ENCODE measurements at places on chromosomes 5 and 9.

DNA sequence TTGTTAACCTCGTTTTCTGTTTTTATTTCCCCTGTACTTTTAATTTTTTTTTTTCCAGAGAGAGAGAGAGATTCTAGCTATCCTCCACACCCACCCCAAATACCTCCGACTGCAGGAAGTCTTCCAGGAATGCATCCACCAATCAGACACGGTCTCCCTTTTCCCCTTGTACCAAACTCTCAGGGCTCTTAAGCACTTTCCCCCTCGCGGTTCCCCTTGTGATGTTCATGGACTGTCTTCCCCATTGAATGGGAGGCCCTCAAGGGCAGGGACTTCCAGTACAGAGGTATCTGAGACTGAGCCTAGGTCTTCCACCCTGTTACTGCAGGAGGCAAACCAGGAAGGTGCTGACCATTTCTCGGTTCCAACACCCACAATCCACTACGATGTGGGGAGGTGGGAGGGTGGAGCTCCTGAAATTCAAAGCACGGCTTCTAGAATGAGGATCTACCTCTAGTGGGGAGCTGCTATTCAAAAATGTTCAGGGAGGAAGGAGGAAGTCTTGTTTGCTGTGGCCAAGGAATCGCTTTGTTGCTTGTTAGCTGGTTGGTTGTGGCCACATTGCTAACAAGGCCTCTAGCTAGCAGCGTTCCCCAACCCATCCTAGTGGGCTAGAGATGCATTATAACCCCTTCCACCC lies 37.5 kb upstream of the PTGS1 start:
- no peak for DNase-seq

GRCh38 chr5:170643591-170643990 lies 139.8 kb downstream of the KCNIP1 start:
- no peak for DNase-seq

DNA sequence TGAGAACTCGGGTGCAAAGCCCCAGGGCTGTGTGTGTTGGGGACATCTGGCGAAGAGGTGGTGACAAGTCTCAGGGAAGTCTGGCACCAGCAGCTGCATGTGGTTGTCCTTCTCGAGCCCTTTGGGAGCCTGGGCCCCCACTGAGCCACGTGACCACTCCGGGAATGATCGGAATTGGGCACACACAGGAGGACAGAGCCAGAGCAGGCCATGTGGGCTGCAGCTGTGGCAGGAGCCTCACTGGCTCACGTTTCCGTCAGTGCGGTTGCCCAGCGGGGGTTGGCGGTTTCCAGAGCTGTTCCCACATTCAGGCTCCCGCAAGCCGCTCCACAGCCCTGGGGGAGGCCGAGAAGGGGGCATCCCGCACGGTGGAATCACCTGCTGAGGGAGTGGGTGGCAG lies 6.8 kb upstream of the CEL start:
- no peak for DNase-seq

DNA sequence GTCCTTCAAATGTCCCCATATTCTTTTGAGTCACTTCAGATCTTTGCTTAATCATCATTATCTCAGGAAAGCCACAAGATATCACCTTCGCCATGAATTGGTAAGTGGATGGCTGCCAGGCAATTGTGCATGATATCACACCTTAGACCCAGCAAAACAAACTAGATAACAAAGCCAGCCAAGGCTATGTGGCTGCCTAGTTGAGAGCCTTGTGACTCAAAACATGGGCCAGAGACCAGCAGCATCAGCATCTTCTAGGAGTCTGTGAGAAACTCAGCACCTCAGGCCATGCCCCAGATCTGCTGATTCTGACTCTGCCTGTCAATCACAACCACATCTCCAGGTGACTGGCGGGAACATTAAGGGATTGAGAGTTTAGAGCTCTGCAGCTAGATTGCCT lies 82.8 kb downstream of the SLIT3 start:
- DNase-seq: no peak

DNA sequence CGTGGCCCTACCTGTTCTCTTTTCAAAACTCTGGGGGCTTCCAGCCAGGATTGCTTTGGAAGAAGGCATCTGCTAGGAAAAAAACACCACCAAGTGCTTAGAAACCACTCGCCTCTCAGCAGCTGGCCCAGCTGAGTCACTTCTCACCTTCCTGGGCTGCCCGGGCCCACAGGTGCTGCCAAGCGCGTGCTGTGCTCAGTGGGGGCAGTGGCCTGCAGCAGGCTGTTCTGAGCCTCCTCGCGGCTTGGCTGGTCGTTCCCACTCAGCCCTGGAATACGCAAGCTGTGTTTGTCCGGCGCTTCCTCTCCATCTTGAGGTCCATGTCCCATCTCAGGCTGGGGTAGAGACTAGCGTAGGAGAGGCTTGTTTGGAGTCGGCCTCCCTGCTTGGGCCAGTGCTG lies 102.5 kb upstream of the FCN2 start:
- no peak for DNase-seq

DNA sequence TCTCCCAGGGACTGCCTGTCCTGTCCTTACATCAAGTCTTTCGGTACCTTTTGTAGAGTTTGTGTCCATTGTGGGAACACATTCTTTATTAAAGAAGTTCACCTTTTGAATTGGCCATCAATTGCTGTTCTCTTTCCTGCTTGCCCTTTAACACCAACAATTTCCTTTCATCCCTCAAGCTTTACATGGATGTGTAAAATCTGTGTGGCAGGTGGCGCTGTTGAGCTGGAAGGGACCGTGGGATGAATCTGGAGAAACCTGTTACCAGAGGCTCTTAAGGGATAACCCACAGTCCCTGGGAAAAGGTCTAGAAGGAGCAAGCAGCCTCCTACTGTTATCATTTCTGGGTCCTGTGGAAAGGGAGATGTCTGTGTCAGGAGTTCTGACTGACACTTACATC lies 7.9 kb upstream of the ZFP62 start:
- DNase-seq: peak; percentile 66
